Left ventricle myocardium inferior (tissue), 1 donor: ENCODE measurements at places on chromosomes 6 and 20.

- DNase-seq = no peak
Observed at GRCh38 chr6:68756454-68757375, 121.6 kb downstream of the ADGRB3 start.

DNA sequence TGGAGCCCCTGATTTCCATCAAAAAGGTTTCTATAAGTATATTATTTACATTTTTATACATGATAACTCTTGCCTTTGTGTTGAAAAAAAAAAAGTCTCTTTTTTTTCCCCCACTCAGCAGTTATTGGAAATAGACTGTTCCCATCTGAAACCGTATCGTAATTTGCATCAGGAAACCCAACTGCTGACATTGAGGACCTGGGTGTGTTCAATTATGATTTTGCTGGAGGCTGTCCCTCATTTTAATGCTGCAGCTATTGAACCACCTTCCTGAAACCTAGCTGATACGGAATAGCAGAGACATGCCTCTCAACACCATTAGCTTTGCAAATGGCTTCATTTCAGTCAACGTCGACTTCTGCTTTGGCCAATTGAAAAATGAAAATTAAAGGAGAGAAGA lies 98.9 kb downstream of the ZNF217 start:
- no peak for DNase-seq

- no peak for DNase-seq
Observed at GRCh38 chr20:44392776-44393607, 37.5 kb downstream of the HNF4A start.

DNA sequence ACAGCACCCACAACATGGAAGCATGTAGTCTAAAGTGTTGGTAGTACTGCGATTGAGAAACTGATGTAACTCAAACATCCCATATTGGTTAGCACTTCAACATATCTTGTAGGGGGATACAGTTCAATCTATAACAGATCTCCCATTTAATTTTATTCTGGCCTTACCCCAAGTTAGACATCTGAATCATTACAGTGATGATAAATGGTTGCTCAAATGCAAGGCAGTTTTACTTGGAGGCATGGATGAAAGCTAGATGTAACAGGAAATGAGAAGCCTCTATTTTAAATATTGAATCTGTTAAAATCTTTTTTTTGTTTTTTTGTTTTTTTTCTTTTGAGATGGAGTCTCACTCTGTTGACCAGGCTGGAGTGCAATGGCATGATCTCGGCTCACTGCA lies 44.2 kb upstream of the FAM50B start:
- DNase-seq = no peak

DNA sequence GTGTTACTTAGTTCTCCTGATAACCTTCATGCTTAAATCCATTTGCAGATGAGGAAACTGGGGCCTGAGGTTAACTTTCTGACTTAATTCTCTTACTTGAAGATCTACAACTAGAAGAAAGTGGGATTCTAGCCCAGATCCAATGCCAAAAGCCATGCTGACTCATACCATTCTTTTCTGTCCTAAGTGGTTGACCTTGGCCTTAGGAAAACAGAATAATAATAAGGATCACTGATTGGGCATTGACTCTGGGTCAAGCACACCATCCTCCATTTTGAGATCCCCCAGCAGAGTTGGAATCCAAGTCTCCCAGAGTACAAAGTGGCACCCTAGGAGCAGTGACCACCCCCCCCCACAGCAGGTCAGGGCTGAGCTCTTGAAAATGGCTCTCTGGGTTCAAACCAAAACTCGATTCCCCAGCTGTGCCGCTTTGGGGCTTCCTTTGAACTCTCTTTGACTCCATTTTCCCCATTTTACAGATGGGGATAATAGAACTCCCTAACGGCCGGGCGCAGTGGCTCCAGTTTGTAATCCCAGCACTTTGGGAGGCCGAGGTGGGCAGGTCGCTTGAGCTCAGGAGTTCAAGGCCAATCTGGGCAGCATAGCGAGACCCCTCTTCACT lies 12.8 kb upstream of the ZNF217 start:
- no peak for DNase-seq

GRCh38 chr6:150048099-150048498 lies 20.8 kb downstream of the ULBP3 start:
- no peak for DNase-seq

- DNase-seq = no peak
Observed at GRCh38 chr6:152295920-152296319, 341.2 kb downstream of the SYNE1 start.
